ENCODE measurements at places on chromosomes 5 and 9.
A peak's percentile ranks its signal among the peaks of the same experiment; 100 is the strongest.

GRCh38 chr9:127953768-127954505, 16.3 kb upstream of the DPM2 start:
- no peak for DNase-seq

DNA sequence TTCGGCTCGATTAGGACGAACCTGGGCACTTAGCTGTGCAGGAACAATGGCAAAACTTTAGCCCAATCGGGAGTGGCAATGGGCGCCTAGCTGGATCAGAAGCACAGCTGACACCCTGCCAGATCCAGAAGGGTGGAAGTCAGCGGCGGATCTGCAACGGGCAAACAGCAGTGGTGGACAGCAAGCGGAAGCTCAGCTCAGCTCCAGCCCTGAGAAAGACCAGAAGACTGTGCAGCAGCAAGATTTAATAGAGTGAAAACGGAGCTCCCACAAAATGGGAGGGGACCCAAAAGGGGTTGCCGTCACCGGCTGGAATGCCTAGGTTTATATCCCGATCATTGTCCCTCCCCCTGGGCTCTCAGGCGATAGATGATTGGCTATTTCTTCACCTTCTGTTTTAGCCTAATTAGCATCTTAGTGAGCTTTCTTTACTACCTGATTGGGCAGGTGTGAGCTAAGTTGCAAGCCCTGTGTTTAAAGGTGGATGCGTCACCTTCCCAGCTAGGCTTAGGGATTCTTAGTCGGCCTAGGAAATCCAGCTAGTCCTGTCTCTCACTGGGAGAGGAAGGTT, 1237.9 kb downstream of the CDH12 start:
- peak; percentile 44 for DNase-seq

- no peak for DNase-seq
Measured at GRCh38 chr5:32332966-32333365, 20.2 kb upstream of the MTMR12 start.

DNA sequence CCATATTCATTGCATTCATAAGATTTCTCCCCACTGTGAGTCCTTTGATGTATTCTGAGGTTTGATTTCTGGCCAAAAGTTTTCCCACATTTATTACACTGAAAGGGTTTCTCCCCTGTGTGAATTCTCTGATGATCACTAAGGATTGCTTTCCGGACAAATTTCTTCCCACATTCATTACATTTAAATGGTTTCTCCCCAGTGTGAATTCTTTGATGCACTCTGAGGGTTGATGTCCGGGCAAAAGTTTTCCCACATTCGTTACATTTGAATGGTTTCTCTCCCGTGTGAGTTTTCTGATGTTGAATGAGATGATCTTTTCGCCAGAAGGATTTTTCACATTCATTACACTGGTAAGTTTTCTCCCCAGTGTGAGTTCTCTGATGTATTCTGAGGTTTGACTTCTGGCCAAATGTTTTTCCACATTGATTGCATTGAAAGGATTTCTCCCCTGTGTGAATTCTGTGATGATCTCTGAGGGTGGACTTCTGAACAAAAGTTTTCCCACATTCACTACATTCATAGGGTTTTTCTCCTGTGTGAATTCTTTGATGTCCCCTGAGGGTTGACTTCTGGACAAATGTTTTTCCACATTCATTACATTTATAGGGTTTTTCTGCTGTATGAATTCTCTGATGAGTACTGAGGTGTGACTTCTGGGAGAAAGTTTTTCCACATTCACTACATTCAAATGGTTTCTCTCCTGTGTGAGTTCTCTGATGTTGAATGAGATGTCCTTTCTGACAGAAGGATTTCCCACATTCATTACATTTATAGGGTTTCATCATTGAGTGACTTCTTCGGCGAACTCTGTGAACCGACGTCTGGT, 18.8 kb downstream of the ZNF510 start:
- no peak for DNase-seq

DNA sequence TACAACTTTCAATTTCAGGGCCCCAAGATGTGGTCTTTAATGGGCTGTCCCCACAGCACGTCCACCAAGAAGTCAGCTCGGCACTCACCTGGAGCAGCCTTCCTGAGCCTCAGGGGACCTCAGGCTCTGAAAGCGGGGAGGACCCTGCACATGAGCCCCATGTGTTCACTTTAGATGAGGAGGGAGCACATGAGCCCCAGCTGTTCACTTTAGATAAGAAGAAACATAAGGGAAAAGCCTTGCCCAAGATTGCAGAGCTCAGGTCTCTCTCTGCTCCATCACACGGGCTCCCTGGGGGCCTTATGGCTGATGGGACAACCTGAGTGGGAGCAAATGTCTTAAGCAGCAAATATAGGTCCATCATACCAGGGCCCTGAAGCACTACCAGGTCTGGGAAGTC, 56.4 kb downstream of the NIPSNAP3B start:
- no peak for DNase-seq

GRCh38 chr9:124342776-124343485, 72.3 kb downstream of the PSMB7 start:
- no peak for DNase-seq
